Prostate gland (tissue), 2 donors: ENCODE measurements at places on chromosomes 1 and 21. TPM values are rescaled to one million over a fixed set of nuclear protein-coding genes. Genes with fewer than 3 reads are reported as not detected.

Gene ETV3L
- total RNA-seq: not detected

Gene LENEP
- total RNA-seq: not detected

Gene NPPA
- 1.3 TPM for total RNA-seq

GRCh38 chr1:87844251-87844650 lies 515.6 kb downstream of the LMO4 start:
- no peaks in the 10 kb centered on the region for H3K27me3 ChIP-seq
- DNase-seq: no peak
- no peaks in the 10 kb centered on the region for H3K4me1 ChIP-seq
- H3K36me3 ChIP-seq: no peaks in the 10 kb centered on the region

DNA sequence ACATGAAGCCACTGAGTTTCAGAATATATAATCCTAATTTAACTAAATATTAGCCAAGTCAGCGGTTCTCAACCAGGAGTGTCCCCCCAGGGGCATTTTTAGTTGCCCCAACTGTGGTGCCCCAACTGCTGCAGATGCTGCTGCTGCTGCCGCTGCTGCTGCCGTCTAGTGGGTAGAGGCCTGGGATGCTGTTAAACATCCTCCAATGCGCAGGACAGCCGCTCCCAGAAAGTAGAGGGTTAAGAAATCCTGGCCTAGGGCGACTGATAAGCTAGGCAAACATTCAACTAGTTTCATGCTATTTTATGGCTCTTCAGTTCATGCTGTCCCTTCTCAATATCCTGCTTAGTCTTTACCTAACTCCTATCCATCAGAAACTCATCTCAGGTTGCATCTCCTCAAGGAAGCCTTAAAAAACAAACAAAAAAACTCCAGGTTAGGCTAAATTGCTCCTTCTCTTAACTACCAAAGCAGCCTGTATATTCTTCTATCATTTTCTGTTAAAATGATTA lies 9.9 kb upstream of the DCAF6 start:
- peak overlapping the region; percentile 43 for H3K27ac ChIP-seq
- H3K4me3 ChIP-seq: no peak overlapping the region
- H3K27me3 ChIP-seq: no peaks in the 10 kb centered on the region
- peaks cover 16% of the 10 kb centered on the region for H3K4me1 ChIP-seq
- H3K36me3 ChIP-seq: no peaks in the 10 kb centered on the region
- no peak for DNase-seq

DNA sequence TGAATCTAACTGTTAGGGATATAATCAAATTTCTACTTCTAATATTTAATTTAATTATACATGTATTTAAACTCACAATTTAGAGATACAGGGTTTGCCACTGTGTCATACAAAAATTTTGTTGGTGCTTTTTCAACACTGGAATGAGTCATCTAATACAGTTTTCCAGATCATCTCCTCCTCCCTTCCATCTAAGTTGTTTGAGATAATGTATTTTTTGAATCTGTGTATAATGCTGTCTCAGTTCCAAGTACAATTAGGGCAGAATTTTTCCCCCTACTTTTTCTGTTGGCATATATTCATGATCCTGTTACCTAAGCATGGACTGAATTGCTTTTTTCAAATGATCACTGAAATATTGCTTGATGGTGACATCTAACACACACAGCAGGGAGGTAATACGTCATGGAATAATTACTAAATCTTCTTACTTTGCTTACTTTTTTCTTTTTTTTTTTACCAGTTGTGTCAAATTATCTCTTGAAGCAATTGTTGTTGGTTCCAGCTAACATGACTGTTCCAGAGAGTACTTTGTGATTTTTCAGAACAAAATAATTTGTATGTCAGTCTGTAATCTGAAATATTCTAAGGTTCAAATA lies 146.0 kb downstream of the MAGI3 start:
- H3K4me3 ChIP-seq: no peak overlapping the region
- no peaks in the 10 kb centered on the region for H3K36me3 ChIP-seq

- no peak overlapping the region for H3K27ac ChIP-seq
- no peak for DNase-seq
- H3K4me3 ChIP-seq: peak overlapping the region; percentile 33
- H3K36me3 ChIP-seq: no peaks in the 10 kb centered on the region
- H3K27me3 ChIP-seq: no peaks in the 10 kb centered on the region
Measured at GRCh38 chr1:7703321-7704213, 67.5 kb upstream of the VAMP3 start.

- no peaks in the 10 kb centered on the region for H3K4me1 ChIP-seq
- no peaks in the 10 kb centered on the region for H3K36me3 ChIP-seq
- no peak for DNase-seq
- H3K27ac ChIP-seq: no peak overlapping the region
- H3K4me3 ChIP-seq: no peak overlapping the region
- H3K27me3 ChIP-seq: no peaks in the 10 kb centered on the region
Measured at GRCh38 chr21:25491267-25491666, 116.0 kb downstream of the MRPL39 start.
